Astrocyte of the spinal cord (primary cell): ENCODE measurements at places on chromosomes 6 and 20.
A peak's percentile ranks its signal among the peaks of the same experiment; 100 is the strongest.

- peak; percentile 52 for DNase-seq
These were observed 71.0 kb downstream of the SSR1 start for GRCh38 chr6:7241709-7242645.

GRCh38 chr6:69729870-69730449 lies 66.8 kb downstream of the LMBRD1 start:
- DNase-seq, result peak; percentile 13

DNA sequence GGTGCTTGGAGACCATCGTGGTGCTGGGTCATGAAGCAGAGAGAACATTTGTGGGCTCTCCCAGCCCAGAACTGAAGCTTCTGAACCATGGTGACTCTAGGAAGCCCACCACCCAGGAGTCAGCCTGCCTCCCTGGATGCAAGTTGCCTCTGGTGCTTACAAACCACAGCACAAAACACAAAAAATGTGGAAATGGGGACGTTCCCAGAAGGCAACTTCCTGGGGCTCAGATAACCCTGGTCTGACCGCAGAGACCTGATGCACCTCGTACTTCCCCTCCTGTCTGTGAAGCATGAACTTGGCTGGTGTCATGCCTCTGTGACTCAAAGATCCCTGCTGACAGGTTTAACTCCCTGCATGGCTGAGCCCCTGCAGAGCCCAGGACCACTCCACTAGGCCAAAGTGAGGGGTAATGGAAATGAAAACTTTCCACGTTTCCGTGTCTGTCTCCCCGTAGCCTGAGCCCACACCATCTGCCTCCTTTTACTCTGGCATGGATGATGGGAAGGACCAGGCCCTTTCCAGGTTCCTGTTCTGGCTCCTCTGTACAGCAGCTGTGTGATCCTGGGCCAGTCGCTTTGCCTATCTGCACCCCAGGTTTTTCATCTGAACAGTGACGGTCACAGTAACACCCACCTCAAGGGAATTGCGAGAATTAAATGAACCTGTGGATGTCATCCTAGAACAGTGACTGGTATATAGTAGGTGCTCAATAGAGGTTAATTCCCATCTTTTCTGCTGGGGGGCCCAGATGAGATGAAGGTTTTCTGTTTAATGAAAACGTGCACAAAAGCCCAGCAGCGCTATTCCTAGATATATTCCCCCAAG lies 57.7 kb downstream of the PPP1R16B start:
- no peak for DNase-seq

DNA sequence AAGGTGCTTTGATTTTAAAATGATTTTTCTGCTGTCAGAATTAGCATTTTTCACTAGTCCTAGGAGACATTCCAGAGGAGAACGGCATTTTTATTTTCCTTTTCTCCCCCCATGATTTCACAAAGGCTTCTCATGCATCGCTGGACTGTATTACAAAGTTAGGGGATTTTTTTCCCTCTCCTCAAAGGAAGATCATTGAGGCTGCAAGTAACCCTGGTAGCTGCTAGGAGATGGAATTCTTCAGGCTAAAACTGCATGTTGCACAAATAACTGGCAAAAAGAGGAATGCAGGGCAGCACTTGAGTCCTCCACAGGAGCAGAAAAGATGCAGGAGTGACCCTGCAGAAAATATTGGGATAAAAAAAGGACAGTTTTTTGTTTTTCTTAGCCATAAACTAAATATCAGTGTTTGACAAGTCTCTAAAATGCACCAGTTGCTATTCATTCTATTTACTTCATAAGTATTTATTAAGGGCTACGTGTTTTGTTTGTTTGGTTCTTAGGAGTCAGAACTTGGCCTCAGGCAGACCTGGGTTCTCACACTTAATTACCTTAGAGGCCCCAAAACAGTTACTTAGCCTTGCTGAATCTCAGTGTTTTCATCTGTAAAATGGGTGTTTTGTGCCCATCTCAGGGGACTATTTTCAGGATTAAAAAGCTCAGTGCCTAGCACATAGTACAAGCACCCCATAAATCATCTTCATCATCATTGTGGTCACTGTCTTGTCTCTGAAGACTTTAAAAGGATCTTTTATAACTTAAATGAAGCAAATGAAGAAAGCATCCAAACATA lies 144.5 kb upstream of the ID4 start:
- no peak for DNase-seq

DNA sequence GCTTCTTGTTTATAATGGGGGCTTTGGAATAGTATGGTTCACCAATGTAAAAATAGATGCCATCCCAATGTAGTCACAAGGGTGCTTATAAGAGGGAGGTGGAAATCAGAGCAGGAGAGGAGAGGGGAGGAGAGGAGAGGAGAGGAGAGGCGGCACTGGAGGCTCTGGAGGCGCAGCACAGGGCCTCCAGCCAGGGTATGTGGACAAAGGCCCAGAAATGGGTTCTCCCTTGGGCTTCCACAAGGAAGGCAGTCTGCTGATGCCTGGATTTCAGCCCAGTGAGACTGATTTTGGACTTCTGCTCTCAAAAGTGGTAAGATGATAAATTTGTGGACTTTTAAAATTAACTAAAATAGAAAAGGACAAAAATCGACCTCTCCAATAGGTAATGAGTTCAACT lies 116.8 kb downstream of the RNASET2 start:
- no peak for DNase-seq

DNA sequence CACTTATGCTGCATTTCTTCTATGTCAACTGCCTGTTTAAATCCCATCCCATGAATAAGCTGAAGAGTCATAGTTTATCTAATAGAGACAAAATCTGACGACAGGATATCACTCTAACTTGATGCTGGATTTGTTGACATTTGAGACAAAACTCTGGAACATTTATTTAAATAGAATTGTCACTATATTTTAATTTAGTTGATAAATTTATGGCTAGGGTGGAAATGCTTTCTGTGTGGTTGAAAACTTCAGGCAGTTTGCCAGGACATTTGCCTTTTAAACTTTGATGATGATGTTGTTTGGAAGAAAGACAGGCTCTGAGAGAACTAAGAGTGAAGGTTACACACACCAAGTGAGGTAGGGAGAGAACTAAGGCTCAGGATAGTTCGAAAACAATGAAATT lies 68.1 kb downstream of the GJA1 start:
- DNase-seq, result peak; percentile 57

DNA sequence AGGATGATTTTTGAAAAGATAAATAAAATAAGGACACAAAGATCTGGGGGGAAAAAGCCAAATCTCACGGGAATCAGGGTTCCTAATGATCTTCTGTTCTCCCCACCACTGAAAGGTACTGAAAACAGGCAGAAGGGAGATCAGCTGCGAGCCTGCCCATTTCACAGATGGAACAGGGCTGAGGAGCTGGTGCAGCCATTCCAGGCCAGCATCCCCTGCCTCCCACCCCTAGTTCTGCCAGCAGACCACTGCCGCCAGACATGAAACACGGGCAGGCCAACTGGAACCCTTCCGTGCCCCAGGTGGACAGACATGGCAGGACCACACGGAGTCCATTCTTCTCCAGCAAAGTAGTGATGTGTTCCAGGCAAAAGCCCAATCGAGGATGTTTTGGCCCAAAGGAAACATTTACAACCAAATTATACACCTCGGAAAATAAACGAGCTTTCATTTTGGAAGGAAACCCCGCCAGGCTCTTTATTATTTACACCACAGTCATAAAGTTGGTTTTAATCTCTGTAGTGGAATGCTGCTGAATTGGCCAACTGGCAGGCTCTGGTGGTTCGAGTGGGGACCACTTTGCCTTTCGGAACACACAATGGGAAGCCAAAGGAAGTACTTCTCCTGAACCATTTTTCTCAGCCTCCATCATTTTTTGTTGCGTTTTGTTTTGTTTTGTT lies 28.2 kb downstream of the ISM1 start:
- DNase-seq, result no peak

GRCh38 chr20:43507150-43508080 lies at the start of gene L3MBTL1:
L3MBTL1 (plus strand) TSS chr20:43507697; CDS start chr20:43513504, 5,807 bp downstream.
- peak; percentile 32 for DNase-seq

- DNase-seq, result no peak
These were observed 224 bp downstream of the MPC1 start for GRCh38 chr6:166382500-166382932.

GRCh38 chr20:20712004-20712473 lies 405 bp downstream of the RALGAPA2 start:
- DNase-seq, result no peak

GRCh38 chr6:132011582-132011981 lies 60.4 kb upstream of the CCN2 start:
- DNase-seq, result no peak

GRCh38 chr20:16475225-16475624 lies 98.0 kb downstream of the KIF16B start:
- DNase-seq, result peak; percentile 76

DNA sequence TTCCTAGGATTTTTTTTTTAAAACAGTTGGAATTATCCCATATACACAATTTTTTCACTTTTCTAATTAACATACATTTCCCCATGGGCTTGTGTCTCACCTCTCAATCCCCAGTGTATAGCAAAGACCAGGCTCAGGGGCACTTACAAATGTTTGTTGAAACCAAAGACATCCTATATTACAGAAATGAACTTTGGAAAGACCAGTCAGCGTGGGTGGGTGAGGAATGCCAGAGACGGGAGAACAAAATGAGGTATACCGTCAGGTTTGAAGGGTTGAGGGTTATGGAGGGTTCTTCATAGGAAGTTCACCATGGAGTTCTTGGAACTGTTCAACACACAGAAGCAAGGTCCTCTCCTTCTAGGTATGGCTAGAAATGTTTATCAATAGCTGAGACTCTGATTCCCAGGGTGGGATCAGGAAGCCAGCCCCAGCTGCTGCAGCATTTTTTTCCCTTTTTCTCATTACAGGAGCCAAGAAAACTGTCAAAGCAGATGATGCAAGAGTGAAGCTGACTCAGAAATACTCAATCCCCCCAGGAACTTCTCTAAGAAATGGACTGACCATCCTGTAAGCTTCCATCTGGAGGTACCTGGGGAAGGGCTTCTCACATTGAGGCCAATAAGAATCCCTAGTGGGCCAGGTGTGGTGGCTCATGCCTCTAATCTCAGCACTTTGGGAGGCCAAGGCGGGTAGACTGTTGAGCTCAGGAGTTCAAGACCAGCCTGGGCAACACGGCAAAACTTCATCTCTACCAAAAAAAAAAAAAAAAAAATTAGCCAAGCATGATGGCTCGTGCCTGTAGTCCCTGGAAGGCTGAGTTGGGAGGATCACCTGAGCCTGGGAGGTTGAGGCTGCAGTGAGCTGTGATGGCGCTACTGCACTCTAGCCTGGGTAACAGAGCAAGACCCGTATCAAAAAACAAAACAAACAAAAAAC lies 15.9 kb upstream of the TBC1D20 start:
- DNase-seq, result peak; percentile 70

DNA sequence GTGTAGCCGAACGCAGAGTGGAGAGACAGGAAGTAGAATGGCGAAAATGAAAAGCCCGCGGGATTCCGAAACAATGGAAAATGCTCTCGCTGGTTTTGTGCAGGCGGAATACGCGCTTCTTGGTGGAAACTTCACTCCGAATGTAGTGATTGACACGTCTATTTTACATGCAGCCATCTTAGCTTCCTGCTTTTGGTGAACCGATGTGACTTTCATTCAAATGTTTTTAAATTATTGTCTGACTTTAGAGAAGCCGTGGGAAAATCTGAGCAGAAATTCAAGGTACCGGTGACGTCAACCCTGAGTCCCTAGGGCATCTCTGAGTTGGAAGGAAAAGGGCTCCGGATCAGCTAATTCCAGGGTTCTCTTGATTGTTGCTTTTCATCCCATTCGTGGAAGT lies 11.4 kb downstream of the GPX5 start:
- peak; percentile 13 for DNase-seq

GRCh38 chr20:46077642-46078305 lies 12.0 kb downstream of the NCOA5 start:
- no peak for DNase-seq

GRCh38 chr6:151392427-151392826 lies 1.1 kb upstream of the ZBTB2 start:
- no peak for DNase-seq

GRCh38 chr6:113301651-113302050 lies 555.5 kb upstream of the MARCKS start:
- DNase-seq, result no peak

DNA sequence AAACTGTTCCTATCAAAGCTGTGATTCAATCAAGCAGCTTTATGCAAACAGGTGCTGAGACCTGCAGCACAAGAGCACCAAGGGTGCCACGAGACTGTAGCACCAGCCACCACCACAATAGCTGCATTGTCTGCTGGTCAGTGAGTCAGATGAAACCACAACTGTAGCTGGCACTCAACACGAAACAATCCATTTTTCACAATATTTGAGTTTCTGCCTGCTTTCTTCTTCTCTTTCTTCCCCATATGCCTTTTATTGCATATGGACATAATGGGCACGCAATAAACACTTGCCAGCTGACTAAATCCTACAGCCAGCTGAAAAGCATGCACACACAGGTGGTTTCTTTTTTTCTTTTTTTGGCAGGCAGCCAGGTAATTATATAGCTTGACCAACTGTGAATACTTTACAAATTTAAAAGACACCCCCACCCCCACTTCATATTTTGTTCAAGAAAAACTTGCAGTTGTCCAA lies 16.6 kb downstream of the SLC2A12 start:
- peak; percentile 84 for DNase-seq

GRCh38 chr6:24381476-24382219 lies 21.1 kb upstream of the MRS2 start:
- DNase-seq, result no peak

GRCh38 chr6:144063744-144064401 lies 31.5 kb downstream of the SF3B5 start:
- no peak for DNase-seq

GRCh38 chr20:37714978-37715672 lies 21.3 kb downstream of the CTNNBL1 start:
- DNase-seq, result peak; percentile 43

DNA sequence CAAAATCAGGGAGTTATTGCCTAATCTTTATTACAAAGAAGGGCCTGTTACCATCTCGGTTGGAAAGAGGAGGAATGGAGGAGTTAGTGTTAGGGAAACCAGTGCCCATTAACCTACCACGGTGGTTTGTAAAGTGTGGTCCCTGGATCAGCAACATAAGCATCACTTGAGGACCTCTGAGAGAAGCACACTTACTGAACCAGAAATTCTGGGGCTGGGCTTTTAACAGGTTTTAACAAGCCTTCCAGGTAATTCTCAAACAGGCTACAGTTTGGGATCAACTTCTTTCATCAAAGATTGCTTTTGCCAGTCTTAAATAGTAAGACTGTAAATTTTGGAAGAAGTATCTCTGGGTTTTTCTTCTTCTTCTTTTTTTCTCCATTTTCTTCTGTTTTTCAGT lies 329.5 kb upstream of the JAG1 start:
- DNase-seq, result no peak

GRCh38 chr20:54704032-54704635 lies 228.7 kb downstream of the DOK5 start:
- DNase-seq, result no peak

GRCh38 chr6:493840-494239 lies 102.3 kb downstream of the IRF4 start:
- DNase-seq, result no peak

- no peak for DNase-seq
These were observed 20.7 kb upstream of the ZNF76 start for GRCh38 chr6:35238843-35239289.
